Activated CD4-positive, alpha-beta T cell treated with anti-CD3 and anti-CD28 coated beads, Interleukin-2, Interleukin-4, amounts not matched to agents 100 ng/mL and 50 ng/mL, durations not matched to agents 16 hours and 8 hours (primary cell): ENCODE measurements at places on chromosomes 12 and 14.

DNA sequence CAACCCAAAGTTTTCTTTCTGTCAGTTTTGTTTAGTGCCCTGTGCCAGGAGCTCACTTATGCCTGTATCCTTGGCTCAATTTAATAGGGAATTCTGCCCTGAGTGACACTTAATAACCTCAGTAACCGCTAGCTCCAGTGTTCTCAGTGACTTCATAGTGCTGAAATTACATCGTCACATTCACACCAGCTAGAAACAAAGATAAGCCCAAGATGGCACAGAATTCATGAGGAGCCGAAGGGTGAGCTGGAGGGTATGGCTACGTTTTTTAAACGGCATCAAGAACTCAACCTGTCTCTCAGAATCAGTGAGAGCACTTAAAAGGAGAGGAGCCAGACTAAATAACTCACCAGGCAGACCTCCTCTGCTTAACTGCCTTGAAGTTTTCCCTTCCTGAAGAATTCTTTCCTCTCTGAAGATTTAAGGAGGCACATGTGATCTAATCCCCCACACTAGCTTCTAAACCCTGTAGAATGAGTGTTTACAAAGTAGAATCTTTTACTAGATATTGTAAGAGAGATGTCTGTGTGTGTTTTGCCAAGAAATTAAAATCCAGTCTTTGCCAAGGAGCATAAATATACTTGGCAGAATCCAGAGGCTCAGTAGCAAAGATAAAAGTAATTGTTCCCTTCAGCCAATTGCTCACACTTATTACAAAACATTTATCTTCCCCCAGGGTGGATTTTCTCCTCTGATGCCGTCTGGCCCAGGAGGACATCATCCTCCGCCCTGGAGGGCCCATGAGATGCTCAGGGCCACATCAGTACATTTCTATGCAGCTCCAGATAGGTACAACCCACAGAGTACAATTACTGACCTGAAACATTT is 37.3 kb downstream of the PTGER2 start:
- DNase-seq, result no peak

GRCh38 chr14:68309616-68310015 is 483.3 kb downstream of the ZFP36L1 start:
- DNase-seq, result no peak

GRCh38 chr12:108309674-108310312 is 29.3 kb downstream of the CMKLR1 start:
- DNase-seq, result no peak

DNA sequence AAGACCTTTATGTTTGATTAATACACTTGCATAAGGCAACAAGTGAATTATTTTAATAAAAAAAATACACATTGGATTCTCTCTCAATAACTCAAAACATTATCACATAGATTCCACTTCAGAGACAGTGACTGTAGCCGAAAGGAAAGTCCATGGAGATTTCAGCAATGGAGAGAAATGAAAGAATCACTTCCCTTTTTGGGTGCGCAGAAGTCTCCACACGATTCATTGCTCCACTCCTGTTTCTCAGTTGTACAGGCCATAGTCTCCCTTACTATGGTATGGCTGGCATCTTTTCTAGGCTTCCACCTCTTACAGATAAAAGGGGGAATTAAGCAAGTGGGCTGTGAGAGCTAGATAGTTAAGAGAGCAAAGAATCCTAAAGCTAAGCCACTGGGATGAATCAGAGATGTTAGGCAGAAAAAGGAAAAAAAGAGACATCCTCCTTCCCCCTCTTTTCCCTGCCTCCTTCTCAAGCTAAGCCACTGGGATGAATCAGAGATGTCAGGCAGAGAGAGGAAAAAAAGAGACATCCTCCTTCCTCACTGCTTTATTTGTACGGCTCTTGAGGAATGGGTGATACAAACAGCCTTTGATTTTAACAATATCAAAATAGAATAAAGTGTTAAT is 16.3 kb downstream of the ST8SIA1 start:
- DNase-seq, result no peak

DNA sequence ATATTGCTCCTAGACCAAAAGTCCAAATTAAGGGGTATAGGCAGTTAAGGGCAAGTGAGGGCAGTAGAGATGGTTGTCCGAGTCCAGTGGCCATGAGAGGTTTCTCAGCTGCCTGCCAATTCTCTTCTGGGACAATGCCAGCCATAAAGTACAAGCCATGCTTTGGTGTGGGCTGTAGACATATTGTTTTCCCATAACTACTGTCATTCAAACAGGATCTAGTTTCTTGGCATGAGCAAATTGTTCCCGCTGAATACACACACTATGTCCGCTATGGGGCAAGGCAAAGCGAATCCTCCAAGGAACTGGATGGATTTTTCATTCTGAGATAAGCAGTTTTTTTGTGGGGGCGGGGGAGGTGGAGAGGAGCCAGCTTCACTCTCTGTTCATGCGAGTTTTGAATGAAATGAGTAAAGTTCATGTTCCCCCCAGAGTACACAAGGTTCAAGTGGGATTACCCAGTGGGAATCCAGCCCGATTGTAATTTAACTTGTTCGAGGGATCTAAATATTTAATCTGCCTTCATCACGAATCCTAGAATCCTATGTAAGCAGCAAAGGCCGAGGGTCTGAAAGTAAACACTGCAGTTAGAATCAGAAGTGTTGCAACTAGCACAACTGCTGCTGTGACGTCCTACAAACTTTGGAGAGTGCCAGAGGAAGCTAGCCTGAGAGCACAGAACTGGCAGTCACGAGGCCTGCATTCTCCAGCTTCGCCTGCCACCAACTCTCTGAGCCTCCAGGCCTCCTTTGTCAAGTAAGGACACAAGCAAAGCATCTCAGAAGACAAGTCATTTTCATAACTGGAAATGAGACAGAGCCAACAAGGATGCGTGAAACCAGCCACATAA is 137.0 kb downstream of the CRADD start:
- peak; percentile 7 for DNase-seq

DNA sequence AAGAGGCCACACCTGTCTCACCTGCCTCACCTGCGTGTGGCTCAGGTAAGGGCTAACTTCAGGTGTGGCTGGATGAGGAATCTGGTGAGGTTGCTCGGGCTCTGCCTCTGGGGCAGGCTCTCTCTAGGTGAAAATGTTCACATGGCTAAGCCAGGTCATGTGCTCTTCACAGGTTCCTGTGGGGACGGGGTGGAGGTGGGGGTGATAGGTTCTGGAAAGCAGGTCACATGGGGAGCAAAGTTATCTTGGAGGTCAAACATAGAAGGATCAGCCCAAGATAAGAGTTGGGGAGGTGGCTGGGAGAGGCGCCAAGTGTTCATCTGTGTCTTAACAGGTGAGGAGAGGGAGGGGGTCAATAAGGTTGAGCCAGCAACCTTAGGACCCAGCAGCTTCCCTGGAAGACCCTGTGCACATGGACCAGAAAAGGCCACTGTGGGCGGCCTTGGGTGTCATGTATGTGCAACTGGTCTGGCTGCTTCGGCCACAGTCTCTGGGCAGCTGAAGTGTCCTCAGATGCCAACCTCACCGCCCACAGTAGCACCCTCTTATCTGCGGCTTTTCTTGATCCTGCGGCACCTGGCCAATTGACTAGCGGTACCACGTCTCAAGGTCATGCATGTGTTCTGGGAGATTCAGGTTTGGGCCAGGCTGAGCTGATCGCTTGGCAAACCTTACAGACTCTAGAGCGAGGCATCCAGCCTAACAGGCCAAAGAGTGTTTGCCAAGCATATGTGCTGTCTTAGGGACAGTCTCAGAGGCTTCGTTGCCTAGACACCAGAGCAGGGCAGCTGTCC is 60.5 kb downstream of the CACNA1C start:
- no peak for DNase-seq

DNA sequence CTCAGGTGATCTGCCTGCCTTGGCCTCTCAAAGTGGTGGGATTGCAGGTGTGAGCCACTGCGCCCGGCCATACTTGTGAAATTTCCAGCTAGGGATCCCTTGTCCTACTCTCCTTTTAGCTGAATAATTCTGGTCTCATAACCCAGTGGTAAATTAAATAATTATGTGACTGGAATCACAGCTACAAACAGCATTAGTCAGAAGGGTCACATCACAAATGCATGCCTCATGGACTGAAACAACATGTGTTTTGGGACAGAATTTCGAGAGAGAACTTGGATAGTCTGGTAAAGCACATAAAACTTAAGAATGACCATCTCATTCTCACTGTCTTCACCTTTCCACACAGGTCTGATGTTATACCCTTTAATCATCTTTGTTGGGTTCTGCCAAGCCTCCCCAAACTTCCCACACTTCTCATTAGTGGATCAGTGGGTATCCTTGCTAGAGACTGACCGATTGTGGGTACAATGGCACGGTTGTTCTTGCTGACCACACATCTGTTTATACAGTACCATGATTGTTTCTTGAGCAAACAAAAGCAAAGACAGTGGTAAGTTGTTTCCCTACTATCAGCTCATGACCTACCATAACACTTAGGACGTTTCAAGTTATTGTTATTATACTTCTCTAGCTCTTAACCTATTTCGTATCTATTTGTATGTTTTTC is 5.1 kb downstream of the GPRC5D start:
- no peak for DNase-seq

DNA sequence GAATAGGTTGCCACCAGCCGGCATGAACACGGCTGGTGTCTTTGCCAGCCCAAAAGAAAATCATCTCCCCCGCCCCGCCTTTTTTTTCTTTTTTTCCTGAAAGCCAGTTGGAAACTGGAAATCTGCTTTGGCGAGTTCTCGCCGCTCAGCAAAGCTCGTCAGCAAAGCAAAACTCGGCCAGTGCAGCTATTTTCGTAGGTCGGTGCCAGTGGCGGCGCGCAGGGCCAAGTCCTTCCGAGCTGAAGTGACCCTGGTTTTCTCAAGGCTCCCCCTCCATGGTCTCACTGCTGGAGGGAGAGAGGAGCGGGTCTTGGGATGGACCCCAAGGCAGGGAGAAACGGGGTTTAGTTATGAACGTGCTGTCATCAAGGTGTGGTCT is 248.4 kb upstream of the RTL1 start:
- no peak for DNase-seq

- no peak for DNase-seq
These were observed 49.8 kb downstream of the B4GALNT3 start for GRCh38 chr12:509500-509899.

GRCh38 chr12:56377310-56377988 is 14.8 kb upstream of the APOF start:
- DNase-seq, result peak; percentile 14

DNA sequence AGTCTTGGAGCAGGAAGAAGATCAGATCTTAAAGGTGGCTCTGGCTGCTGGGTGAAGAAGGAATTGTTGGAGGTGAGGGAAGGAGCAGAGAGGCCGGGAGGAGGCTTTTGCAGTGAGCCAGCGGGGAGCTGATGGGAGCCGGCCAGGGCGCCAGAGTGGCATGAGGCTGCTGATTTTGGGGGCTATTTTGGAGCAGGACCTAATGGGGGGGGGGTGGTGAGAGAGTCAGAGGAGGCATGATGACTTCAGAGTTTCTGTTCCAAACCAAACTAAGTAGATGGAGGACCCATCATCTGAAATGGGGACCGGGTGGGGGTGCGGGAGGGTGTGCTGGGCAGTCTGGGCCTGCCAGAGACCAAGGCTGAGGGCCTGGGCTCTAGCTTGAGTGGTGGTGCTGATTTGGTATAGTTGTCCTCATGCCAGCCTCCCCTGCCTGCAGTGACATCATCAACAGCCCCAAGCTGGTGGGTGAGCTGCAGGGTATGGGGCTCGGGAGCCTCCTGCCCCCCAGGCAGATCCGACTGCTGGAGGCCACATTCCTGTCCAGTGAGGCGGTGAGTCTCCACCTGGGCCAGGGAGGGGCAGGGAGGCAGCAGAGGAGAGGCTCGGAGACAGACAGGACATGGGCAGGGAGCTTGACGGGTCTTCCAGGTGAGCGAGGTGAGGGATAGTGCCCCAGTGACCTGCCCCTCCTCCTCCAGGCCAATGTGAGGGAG is 6.2 kb downstream of the TNFAIP2 start:
- no peak for DNase-seq

DNA sequence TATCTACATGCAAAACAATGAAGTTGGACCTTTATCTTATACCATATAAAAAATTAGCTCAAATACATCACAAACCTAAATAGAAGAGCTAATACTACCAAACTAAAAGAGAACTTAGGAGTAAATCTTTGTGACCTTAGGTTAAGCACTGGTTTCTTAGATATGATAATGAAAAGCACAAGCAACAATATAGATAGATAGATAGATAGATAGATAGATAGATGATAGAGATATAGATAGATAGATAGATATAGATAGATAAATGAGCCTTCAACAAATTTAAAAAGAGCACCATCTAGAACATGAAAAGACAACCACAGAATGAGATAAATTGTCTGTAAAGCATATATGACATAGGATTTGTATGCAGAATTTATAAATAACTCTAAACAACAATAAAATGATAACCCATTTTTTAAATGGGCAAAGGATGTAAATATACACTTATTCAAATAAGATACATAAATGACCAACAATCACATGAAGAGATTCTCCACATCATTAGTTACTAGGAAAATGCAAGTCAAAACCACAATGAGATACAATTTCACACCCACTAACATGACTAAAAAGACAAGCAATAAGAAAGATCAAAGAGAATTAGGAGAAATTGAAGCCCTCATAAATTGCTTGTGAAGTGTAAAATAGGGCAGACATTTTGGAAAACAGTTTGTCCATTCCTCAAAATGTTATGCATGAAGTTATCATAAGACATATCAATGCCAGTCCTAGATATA is 293.7 kb downstream of the BTG1 start:
- peak; percentile 14 for DNase-seq

DNA sequence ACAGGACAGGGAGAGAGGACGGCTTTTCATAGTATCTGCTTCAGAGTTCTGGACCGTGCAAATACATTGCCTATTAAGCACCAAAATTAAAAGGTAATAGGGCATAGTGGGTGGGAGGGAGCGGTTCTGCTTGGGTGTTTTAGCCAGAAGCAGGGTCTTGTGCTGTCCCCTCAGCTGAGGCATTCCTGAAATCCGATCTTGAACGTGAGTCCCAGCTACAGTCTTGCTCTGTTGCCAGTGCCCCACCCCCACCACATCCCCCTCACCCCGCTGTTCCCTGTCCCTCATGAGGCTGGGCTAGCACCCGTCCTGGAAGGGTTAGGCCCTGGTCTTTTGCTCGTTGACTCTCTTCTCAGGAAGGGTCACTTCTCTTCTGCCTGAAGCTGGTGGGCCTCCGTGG is 48.6 kb downstream of the AACS start:
- no peak for DNase-seq

DNA sequence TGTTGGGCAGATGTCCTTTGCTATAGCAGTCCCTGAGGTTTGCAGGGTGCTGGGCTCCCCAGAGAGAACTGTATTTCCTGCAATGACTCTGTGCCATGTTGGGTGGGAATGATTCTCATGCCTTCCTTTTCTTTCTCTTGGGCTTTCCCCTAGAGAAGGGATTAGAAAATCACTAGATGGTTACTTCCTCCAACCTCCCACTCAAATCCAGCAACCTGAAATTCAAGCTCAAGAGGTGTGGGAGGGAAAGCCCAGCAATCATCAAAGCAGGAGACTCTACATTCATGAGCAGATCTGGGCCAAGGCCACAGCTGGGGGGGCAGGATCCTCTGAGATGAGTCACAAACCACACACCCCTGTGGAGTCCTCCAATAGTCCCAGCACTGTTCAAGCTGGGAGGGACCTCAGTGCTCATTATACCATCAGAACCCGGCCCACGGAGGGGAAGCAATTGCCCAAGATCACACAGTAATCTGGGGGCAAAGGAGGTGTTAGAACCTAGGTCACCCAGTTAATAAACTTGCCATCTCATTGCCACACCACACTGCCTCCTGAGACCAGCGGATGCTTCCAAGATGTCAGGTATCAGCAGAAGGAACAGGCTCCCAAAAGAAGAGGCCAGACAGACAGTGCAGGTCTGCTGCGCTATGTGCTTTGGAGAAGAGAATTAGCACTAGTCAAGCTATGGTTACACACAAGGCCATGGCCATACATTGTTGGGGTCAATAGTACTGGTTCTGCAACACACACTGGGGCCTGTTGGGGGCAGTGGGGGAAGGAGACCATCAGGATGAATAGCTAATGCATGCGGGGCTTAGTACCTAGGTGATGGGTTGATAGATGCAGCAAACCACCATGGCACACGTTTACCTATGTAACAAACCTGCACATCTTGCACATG is 65.7 kb downstream of the TTC9 start:
- DNase-seq, result no peak
